ENCODE measurements at places on chromosomes 5 and 9. TPM values are rescaled to one million over a fixed set of nuclear protein-coding genes. Genes with fewer than 3 reads are reported as not detected.
A peak's percentile ranks its signal among the peaks of the same experiment; 100 is the strongest.

Gene TMOD1
- 1.3 TPM for total RNA-seq

Gene SLC6A7
- not detected for total RNA-seq

Gene FGF1
- not detected for total RNA-seq

Gene CNOT8
- 78.1 TPM for total RNA-seq

Gene KLF4
- 0.88 TPM for total RNA-seq

Gene SGCD
- not detected for total RNA-seq

Gene KCNT1
- not detected for total RNA-seq

Gene SRP19
- 49.4 TPM for total RNA-seq

Gene CDC14B
- total RNA-seq: 1.5 TPM

DNA sequence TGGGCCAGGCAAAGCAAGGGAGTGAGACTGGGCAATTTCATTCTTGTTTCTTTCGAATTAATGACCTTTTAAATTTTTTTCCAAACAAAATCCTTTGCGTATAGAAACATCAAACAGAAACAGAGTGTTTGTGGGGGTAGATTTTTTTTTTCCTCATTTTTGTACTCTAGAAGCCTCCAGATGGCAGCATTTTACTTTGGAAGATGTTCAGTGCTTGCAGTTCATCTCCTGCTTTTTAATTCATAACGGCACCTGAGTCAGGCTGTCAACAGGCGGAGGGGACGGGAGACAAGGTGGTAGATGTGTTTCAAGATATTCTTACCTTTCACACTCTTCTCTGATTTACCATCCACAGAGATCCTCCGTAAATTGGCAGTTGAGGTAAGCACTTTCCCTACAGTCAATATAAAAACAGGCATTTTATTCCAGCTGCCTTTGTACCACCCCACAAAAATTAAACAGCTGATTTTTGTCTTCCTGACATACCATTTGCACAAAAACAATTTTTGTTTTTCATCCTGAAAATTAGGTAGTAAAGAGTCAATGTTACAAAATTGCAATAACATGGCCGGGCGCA is 99.5 kb upstream of the FBXL17 start:
- no peaks in the 10 kb centered on the region for H3K36me3 ChIP-seq
- peaks cover 7% of the 10 kb centered on the region for H3K27me3 ChIP-seq
- no peak overlapping the region for H3K27ac ChIP-seq
- no peak for DNase-seq
- H3K4me1 ChIP-seq: no peaks in the 10 kb centered on the region
- no peak overlapping the region for H3K4me3 ChIP-seq

- H3K4me3 ChIP-seq: no peak overlapping the region
- H3K27ac ChIP-seq: no peak overlapping the region
- H3K27me3 ChIP-seq: no peaks in the 10 kb centered on the region
- H3K4me1 ChIP-seq: no peaks in the 10 kb centered on the region
- no peak for DNase-seq
- H3K36me3 ChIP-seq: no peaks in the 10 kb centered on the region
Observed at GRCh38 chr9:73906671-73907070, 590.5 kb upstream of the RORB start.

DNA sequence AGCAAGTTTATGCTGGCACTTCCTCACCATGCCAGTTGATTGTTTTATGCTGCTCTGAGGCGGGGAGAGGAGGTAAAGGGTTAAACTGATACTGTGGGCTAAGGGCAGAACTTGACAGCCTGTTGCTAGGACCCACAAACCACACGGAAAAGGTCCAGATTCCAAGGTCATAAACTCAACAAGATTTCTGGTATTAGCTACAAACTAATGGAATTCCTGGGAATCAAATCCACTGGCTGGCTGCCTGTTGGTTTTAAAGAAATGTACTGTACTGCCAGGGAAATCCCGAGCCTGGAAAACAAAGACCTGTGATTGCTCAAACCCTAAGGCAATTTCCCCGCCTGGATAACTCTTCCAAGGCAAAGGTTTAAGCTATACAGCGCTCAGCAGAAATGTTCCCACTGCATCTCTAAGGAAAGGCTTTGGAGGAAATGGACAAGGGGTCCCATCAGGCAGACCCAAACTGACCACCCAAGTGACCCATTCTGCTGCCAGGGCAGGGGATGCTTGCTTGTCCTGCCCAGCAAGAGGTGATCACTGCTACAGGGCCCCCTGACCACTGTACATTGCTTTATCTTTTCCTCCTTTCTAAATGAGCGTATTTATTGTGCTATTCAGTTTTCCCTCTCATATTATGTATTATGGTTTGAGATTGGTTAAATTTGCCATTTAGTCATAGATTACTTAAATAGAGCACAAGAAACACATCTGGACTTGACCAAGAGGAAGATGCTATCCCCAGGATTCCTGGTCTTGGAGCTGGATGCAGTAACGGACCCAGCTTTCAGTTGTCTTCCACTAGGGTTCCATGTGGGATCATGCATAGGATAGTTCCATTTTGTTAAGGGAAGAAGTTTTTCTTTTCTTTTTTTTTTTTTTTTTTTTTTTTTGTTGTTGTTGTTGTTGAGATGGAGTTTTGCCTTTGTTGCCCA is 124.3 kb downstream of the SUSD1 start:
- H3K27ac ChIP-seq: no peak overlapping the region
- DNase-seq: no peak
- peaks cover 2% of the 10 kb centered on the region for H3K36me3 ChIP-seq
- peaks cover 12% of the 10 kb centered on the region for H3K4me1 ChIP-seq
- peaks cover 2% of the 10 kb centered on the region for H3K27me3 ChIP-seq

GRCh38 chr5:62043289-62044280 is 262.4 kb upstream of the KIF2A start:
- no peaks in the 10 kb centered on the region for H3K4me1 ChIP-seq
- H3K27ac ChIP-seq: no peak overlapping the region
- no peak overlapping the region for H3K4me3 ChIP-seq
- no peaks in the 10 kb centered on the region for H3K36me3 ChIP-seq

DNA sequence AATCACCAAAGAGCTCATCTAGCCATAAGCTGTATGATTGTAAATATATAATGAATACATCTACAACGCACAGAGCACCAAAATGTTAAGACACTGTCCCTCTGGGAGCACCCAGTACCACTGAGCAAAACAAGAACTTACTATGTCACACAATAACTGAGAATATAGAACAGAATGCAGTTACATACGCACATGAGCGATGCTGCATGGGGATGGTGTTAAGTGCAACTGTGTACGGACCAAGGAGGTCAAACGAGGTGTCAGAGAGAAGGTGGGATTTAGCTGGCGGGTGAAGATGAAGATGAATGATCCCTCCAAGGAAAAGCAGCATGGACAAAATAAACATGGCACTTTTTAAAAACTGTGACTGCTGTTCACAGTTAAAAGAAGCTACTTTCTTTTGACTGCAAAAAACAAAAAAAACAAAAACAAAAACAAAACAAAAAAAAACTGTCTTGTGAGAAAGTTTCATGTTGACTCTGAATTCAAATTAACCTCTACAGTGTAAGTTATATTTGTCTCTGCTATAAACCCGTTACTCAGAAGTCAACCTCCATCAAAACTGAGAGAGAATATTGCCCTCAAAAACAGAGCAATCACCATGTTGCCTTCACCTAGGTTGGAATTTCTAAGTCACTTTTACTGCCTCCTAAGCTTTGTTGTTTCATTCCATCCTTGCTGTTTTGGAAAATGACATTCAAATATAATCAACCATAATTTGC is 169.6 kb upstream of the GNA14 start:
- H3K27me3 ChIP-seq: no peaks in the 10 kb centered on the region
- DNase-seq: no peak
- peaks cover 24% of the 10 kb centered on the region for H3K4me1 ChIP-seq
- H3K27ac ChIP-seq: no peak overlapping the region

DNA sequence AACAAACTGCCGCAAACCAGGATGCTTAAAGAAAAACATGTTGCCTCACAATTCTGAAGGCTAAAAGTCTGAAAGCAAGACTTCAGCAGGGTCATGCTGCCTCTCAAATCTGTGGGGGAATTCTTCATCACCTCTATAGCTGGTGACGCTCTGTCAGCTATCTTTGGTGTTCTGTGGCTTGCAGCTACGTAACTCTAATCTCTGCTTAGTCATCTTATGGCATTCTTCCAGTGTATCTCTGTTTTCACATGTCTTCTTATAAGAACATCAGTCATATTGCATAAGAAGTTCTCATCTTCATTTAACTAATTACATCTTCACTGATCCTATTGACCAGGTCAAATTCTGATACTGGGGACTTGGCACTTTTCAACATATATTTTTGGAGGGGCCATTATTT is 243.0 kb downstream of the CDH10 start:
- H3K36me3 ChIP-seq: no peaks in the 10 kb centered on the region
- no peak overlapping the region for H3K4me3 ChIP-seq
- DNase-seq: no peak
- H3K27me3 ChIP-seq: no peaks in the 10 kb centered on the region

DNA sequence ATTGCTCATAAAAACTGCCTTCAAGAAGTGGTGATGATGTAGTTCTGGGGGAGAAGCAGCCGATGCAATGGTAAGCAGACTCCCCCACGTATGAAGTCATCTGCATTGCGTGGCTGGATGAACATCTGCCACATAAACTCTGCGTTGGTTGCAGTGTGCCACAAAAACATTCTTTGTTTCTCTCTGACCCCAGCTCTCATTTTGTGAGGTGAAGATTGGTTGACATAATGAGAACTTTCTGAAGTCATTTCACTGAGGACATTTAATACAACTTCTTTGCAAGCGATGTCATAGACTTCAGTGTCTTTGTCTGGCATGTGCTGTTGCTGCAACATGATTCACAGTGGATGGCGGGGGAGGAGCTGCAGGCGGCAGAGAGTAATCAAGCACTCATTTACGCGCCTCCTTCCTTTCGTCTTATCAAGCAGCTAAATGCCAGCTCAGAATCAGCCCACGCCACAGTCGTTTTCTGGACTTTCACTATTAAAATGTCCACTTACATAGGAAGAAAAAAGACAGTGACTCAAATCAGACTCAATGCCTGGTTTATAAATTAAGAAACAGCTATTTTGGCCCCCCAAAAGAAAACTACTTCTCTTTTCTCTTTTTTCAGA is 91.5 kb upstream of the NFIL3 start:
- H3K36me3 ChIP-seq: peaks cover 4% of the 10 kb centered on the region
- peaks cover 44% of the 10 kb centered on the region for H3K27me3 ChIP-seq
- no peak overlapping the region for H3K27ac ChIP-seq
- no peaks in the 10 kb centered on the region for H3K4me1 ChIP-seq

GRCh38 chr5:160360310-160360709 is 10.1 kb downstream of the C1QTNF2 start:
- no peak overlapping the region for H3K27ac ChIP-seq
- H3K4me1 ChIP-seq: no peaks in the 10 kb centered on the region
- peaks cover 4% of the 10 kb centered on the region for H3K27me3 ChIP-seq
- no peaks in the 10 kb centered on the region for H3K36me3 ChIP-seq

DNA sequence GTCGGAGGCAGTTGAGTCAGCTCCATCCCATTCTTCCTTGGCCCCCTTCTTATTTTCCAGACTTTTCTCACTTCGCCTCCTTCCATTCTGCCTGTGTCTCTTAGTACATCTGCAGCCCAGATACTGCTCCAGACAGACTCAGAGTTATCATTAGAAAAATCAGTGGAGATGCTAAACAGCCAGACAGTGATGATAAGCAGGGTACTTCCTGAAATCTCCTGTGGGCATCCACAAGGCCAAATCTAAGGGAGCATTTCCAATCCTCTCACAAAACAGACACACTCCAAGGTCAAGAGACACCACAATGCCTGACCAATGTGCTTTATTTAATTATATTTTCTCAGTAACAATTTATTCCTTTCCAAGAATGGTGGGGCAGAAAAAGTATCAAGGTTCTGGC is 14.5 kb upstream of the RLN1 start:
- H3K27ac ChIP-seq: no peak overlapping the region
- no peak for DNase-seq
- no peaks in the 10 kb centered on the region for H3K27me3 ChIP-seq

DNA sequence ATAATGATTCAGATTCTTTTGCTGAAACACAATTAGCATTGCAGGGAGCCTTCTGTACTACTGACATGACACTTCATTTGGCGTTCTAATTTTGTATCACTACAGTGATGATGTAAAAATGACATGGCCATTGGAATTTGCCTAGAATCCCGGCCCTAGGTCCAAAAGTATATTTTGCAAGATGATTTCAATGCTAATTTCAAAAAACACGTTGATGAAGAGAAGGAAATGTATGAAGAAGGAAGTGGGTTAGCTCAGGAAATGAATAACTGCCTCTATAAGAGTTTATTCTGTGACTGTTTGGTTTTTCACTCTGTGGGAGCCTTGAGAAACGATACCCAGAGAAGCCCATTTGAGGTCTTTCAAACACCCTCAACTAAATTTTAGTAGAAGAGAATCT is 59.3 kb downstream of the OSTF1 start:
- H3K36me3 ChIP-seq: peaks cover 57% of the 10 kb centered on the region
- peaks cover 67% of the 10 kb centered on the region for H3K4me1 ChIP-seq
- H3K27ac ChIP-seq: peak overlapping the region; percentile 89
- no peak for DNase-seq

DNA sequence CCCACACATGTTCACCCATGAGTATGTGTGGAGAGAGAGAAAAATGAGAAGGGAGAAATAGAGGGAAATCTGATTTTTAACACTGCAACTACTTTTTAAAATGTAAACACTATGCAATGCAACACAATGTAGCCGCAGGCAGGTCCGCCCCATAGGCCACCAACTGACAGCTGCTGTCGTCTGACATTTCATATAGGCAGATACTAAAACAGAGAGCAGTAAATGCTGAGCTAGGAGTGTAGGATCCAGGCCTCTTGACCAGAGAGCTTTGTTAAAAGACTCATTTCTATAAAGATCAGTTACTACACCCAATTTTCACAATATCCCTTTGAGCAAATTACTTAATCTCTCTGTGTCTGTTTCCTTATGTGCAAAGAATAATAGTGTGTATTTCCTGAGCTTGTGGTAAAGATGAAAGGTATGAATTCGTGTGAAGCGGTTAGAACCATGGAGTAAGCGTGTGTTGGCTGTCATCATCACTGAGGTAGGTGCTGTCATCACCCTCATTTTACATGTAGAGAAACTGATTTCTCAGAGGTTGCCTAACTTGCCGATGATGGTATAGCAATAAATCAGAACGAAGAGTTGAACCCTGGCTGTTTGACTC is 55.2 kb upstream of the PDE8B start:
- H3K4me1 ChIP-seq: peaks cover 25% of the 10 kb centered on the region
- peak; percentile 45 for DNase-seq
- H3K27ac ChIP-seq: no peak overlapping the region
- no peaks in the 10 kb centered on the region for H3K27me3 ChIP-seq
- H3K36me3 ChIP-seq: no peaks in the 10 kb centered on the region

- no peak for DNase-seq
- no peak overlapping the region for H3K4me3 ChIP-seq
- no peaks in the 10 kb centered on the region for H3K27me3 ChIP-seq
- no peak overlapping the region for H3K27ac ChIP-seq
- no peaks in the 10 kb centered on the region for H3K4me1 ChIP-seq
- H3K36me3 ChIP-seq: peaks cover 2% of the 10 kb centered on the region
Observed at GRCh38 chr9:137853392-137853995, 24.1 kb upstream of the CACNA1B start.

- peak overlapping the region; percentile 93 for H3K27ac ChIP-seq
- H3K4me3 ChIP-seq: peak overlapping the region; percentile 93
- H3K4me1 ChIP-seq: peaks cover 57% of the 10 kb centered on the region
- peaks cover 4% of the 10 kb centered on the region for H3K27me3 ChIP-seq
- DNase-seq: peak; percentile 83
- H3K36me3 ChIP-seq: peaks cover 7% of the 10 kb centered on the region
Observed at GRCh38 chr5:76403766-76404222, 709 bp downstream of the IQGAP2 start.

DNA sequence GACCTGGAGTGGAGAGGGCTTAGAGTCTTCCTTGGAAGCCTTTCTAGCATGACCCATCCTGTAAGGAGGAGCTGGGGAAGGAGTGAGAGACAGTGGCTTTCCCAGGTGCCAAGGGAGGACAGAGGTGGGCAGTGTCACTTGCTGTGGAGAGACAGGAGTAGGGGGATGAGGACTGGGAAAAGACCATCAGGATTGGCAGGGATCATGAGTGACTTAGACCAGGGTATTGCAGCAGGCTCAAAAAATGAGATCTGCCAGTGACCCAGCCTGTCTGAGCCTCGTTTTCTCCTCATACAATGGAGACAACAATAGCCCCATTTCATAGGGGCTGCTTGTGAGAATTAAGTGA is 2.4 kb downstream of the TMOD1 start:
- H3K27me3 ChIP-seq: peaks cover 48% of the 10 kb centered on the region
- H3K4me3 ChIP-seq: no peak overlapping the region
- peaks cover 15% of the 10 kb centered on the region for H3K4me1 ChIP-seq

Measured in activated CD4-positive, alpha-beta T cell treated with anti-CD3 and anti-CD28 coated beads for 36 hours (primary cell).